ENCODE measurements at places on chromosomes 3 and 15.

- no peak for DNase-seq
Measured at GRCh38 chr15:77060546-77060945, 10.4 kb downstream of the TSPAN3 start.

GRCh38 chr3:43372809-43373559 is 86.6 kb downstream of the SNRK start:
- DNase-seq = no peak

- no peak for DNase-seq
Measured at GRCh38 chr15:35047528-35047927, 37.6 kb downstream of the NANOGP8 start.

DNA sequence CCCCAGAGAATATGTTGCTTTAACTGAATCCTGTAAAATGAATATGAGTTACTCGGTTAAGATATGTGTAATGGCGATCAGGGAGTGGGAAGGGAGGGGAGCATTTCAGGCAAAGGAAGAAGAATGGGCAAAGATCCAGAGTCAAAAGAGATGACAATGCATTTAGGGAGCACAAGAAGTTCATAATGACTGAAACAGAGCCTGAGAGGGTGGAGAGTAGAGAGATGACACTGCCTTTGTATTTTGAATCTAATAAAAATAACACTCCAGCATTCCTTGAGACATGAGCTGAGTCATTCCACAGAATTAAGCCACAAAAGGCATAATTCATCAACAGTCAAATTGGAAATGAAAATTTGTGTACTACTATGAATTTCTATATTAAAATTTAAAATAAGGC is 105.3 kb upstream of the PEX5L start:
- DNase-seq = no peak

GRCh38 chr15:65204236-65204930 is 6.9 kb downstream of the CILP start:
- no peak for DNase-seq

DNA sequence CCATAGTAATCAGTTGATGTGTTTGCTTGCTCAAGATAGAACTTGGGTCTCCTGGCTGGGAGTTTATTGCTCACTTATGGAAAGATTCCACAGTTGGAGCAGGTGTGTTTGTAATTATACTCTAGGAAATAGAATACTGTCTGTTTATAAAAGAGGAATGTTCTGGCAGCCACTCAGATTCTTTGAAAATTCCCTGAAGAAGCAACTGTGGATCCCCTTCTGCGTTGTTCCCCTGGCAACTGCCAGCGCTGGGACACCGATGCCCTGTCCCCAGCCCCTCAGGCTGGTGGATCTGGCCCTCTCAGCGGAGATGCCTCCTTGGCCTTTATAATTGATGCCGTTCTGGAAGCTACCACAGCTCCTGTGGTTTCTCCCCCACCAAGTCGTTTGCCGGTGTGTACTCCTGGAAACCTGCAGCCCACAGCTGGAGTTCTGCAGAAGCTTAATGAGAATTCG is 225.9 kb downstream of the ITPR1 start:
- no peak for DNase-seq

GRCh38 chr3:178437236-178437635 is 99.0 kb upstream of the KCNMB2 start:
- DNase-seq = no peak

DNA sequence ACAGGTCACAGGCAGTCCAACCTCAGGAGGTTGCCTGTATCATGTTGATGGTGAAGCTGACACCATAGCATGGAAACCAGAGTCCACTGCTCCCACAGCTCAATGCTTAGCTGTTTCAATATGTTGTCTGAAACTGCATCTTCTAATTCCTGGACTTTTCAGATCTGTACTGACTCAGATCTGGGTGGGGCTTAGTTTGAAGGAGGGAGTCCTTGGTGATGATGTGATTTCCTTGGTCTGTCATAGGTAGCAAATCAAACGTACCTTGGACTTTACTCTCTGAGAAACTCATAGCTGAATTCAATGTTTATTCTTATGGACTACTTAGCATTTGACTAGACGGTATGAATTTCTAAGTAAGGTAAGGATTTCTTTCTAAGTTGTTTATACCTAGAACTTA is at the start of gene HHLA2:
TSS of gene HHLA2 (plus strand) at position 310 of the 400 bp plus-strand sequence. CDS start 55,266 bp downstream, outside the sequence.
- DNase-seq = no peak

GRCh38 chr3:150169330-150169940 is 198.7 kb upstream of the PFN2 start:
- no peak for DNase-seq

DNA sequence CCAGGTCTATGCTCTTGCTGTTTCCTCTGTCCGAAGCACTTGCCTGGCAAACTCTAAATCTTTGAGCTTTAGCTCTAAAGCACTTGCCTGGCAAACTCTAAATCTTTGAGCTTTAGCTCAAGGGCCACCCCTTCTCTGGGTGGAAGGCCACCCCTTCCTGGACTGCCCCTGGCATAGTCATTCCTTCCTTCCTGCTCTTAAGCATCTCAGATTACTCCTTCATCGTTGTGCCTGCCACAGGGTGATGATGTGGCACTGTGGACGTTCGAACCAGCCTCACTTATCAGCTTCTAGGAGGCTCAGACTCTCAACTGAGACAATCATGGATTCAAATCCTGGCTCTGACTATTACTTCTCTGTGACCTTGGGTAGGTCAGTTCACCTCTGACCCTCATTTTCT is 10.5 kb upstream of the CRABP1 start:
- DNase-seq = no peak

GRCh38 chr3:127728417-127729015 is 55.8 kb downstream of the ABTB1 start:
- no peak for DNase-seq

DNA sequence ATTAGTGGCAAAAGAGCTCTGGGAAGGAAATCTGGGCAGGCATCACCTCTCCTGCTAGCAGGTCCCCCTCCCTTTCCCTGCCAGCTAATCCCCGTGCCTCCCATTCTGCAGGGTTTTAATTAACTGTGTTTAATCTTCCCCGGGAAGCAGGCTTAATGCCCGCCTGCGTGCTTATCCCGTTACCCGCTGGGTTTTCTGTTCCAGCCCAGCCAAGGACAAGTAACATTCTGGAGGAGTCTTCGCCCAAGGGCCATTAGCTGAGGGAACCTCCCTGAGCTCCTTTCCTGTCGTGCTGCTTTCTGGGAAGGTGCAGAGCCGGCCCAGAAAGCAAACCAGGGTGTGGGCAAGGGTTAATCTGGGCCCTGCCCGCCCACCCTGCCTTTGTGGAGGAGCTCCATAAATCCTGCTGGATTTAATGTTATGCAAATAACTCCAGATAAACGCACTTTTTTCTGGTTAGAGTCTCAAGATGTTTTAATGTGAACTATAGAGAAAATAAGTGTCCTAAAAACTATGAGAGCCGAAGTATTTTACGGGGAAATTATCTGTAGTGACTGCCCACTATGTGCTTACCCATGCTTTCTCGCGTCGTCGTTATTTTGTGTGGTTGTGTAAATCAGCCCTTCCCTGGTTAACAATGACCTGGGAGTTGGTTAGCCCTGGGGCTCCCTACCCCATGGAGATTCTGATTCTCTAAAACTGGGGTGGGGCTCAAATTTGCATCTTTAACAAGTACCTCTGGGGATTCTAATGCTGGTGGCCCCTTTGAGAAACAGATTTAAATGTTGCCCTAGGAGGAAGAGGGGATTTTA is 25.9 kb downstream of the TRIM71 start:
- DNase-seq = no peak

GRCh38 chr15:71120428-71120944 is 5.2 kb downstream of the THSD4 start:
- no peak for DNase-seq

DNA sequence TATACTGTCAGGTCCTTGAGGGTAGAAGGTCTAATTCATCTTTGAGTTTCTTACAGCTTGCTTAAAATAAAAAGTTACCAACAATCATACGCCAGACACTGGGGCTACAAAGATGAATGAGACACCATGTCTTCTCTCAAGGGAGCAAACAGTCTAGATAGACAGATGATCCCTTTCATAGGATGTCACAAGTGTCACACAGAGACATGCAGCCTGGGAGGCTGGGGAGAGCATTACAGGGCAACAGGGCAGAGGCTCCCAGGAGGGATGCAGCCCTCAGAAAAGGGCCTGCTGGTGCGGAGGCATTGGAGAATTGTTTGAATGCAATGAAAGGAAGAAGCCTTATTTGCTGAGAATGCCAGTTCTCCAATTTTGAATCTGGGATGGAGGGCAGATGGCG is 39.0 kb downstream of the DRD3 start:
- no peak for DNase-seq

DNA sequence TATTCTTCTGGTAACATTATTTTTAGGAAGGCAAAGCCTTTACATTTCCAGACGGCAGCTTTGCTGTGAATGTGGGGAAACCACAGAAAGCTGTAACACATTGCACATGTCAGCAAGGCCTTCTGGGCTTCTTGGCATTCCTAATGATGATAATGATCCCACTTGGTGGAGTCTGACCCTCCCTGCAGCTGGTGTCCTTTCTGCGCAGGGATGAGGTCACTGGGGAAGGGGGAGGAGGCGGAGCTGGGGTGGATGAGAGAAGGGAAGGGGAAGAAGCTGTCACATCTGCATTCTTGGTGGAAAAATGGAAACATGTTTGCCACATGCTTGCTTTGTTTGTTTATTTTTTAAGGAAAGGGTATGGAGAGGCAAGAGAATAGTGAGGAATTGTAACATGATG is 68.6 kb downstream of the FILIP1L start:
- DNase-seq = no peak

DNA sequence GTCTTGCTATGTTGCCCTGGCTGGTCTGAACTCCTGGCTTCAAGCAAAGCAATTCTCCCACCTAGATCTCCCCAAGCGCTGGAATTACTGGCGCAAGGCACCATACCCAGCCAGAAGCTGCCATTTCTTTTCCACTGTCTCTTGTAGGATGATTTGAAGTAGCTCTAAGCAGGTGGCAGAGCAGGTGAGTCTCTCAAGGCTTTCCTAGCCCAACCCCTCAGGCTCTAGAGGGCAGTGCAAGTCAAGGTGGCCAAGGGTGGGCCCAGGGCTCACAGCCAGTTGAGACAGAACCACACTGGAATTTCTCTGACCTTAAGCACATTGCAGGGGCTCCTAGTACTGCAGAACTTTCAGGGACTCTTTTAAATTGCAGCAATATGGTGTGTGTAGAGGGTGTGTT is 15.6 kb upstream of the DAG1 start:
- DNase-seq = peak; percentile 31

DNA sequence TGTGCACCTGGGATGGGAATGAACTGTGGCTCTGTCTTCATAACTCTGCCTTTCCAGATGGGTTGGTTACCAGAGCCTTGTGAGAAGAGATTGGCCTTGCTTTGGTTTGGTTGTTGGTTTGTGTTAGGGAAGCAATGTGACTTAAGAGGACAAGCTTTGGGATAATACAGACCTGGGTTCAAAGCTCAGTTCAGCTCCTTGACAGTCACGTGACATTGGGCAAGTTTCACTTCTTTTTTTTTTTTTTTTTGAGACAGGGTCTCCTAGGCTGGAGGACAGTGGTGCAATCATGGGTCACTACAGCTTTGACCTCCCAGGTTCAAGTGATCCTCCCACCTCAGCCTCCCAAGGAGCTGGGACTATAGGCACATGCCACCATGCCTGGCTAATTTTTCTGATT is 42.7 kb downstream of the CORO2B start:
- DNase-seq = no peak

GRCh38 chr3:31448035-31448881 is 84.5 kb upstream of the STT3B start:
- DNase-seq = no peak

GRCh38 chr15:70281261-70281810 is 183.6 kb upstream of the TLE3 start:
- no peak for DNase-seq

DNA sequence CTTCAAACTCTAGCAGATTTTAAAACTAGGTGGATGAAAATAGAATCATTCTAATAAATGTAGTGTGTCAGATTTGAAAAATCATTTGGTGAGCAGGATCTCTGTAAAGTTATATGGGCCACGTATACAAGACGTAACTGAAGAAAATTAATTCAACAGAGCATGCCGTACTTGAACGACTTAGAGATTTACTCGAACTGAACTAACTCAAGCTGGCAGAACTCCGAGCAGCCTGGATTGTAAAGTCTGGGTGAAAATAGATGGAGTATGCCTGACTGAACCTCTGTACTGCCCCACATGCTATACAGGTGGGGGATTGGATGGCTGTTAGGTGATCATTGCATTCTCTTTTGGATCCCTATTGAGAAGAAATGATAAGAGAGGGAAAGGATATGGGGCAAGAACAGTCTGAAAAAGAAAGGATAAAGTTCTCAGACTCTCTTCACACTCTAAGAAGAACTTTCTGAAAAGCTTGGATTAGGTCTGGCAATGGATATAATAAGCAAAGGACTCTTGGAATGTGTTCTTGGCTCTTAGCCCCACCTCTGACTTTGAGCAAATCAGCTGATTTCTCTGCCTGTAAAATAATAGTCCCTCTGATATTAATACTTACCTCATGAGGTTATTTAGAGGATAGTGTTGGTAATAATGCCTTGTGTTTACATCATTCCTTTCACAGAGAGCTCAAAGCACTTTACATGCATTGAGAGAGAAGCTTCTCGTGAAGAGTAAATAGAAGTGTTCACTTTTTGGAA is 147.5 kb downstream of the FILIP1L start:
- no peak for DNase-seq

DNA sequence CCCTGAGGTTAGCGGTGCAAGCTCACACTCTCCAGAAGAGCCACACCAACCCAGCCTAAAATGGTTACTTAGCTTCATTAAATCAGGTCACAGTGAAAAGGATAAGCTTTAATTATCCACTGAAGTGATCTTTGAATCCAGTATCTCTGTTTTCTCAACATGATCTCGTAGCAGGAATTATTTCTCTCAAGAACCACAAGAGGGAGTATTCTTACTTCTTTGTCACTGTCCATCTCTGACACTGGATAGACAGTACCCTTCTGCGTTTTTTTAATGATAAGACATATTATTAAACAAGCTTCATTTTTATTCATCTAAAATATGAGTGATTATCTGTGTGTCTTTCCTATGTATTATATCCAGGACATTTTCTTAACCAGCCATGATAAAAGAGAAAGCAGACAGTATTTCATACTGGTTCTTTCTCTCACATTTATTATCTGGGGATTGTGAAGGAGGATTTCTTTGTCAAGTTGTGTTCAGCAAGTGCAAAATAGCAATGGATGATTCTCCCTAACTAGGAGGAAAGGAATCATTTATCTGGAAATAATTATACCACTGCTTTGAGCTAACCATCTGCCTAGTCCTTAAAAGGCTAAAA is 105.4 kb upstream of the CCDC54 start:
- DNase-seq = no peak

- no peak for DNase-seq
Measured at GRCh38 chr3:120743556-120744195, 1.1 kb downstream of the GTF2E1 start.

GRCh38 chr3:144114767-144115166 is 143.1 kb downstream of the DIPK2A start:
- no peak for DNase-seq

All from BE2C (cell line).